ENCODE measurements at places on chromosomes 11 and 22.
A peak's percentile ranks its signal among the peaks of the same experiment; 100 is the strongest.

DNA sequence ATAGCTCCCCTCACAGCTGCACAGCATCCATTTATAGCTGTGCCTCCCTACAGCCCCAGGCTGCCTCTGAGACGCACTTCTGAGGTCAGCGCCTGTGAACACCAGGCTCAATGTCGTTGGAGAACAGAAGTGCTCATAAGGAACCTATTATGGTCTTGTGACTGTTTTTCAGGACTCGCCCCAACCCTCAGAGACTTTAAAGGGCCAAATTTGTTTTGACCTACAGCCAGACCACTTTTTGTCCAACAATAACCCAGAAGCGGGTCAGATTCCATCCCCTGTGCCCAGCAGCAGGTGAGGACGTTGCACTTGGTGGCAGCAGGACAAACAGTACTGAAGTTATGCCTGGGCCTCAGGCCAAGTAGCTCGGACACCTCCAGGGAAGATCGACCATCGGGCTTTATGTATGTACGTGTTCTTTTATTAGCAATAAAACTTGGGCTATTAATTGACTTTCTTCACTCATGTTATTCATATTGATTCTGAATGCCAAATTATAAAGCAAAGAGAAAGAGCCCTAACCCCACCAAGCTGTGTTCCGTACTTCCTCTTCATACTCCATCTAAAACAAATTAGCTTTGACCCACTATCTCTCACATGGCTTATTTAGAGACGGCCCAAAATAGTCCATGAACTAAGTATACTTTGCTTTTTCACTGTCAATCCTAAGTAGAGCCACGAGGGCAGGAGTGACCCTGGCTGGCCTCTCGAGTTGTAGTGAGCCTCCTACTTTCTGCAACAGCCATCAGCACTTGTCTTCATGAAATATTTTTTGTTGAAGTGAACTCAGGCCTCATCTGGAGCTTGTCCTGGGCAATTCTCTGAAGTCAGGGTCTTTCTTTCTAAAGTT lies 92.3 kb upstream of the PAX6 start:
- DNase-seq, result no peak

DNA sequence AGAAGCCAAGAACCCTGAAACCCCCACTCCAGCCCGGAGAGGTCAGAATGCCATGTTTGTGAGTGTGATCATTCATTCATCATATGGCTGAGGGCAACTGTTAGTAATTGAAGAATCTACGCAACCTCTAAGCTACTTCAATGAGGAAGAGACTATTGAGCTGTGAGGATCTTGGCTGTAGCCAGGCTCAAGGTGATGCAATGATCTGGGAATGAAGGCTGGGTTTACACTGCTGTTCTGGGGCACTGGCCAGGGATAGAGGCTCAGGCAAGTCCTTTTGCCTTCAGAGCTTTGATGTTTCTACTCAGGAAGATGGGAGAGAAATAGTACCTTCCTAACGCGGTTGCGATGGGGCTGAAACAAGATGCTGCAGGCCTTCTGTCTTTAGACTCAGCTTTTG lies 12.9 kb downstream of the CRYBB2 start:
- no peak for DNase-seq

DNA sequence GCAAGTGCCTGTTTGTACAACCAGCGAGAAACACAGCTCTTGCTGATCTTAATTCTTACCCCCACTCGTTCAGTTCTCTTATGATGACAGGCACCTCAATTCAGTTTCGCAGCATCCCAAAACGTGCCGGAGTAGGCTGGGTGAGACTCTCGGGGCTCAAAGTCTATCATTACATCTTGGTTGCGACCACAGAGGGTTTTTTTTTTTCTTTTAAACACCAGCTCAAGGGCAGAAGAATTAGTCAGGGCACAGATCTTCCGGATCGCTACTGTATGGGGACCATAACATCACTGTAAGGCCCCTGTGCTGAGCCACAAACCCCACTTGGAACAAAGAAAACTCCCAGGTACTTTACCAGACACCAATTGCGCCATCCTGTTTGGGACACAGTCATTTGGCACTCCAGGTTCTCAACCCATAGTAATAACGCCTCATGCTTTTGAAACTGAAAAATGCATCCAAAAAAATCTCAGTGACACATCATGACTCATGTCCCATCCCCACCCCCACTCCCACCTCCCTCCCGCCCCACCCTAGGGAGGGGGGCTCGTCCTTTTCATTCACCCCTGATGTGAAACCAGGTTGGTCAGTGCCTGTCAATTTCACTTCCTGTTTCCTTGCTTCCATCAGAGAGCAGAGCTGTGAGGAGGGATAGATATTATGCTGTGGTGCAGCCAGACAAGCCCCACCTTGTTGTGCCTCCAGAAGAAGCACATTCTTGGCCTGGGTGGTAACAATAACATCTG lies 41.0 kb upstream of the CD5 start:
- peak; percentile 58 for DNase-seq

DNA sequence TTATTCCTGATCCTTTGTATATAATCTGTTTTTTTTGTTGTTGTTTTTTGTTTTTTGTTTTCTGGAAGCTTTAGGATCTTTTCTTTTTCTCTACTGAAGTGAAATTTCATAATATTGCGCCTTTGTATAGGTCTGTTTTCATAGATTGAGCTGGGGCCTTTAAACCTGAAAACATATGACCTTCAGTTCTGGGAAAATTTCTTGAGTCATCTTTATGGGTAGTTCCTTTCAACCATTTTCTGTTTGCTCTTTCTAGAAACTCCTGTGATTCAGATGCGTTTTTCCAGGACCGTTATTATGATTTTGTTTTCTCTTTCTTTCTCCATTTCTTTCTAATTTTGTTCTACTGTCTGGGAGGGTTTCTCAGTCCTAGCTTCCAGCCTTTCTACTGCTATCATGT lies 43.7 kb downstream of the BSX start:
- DNase-seq, result no peak

GRCh38 chr11:69972351-69972802 lies 105.7 kb upstream of the ANO1 start:
- no peak for DNase-seq

DNA sequence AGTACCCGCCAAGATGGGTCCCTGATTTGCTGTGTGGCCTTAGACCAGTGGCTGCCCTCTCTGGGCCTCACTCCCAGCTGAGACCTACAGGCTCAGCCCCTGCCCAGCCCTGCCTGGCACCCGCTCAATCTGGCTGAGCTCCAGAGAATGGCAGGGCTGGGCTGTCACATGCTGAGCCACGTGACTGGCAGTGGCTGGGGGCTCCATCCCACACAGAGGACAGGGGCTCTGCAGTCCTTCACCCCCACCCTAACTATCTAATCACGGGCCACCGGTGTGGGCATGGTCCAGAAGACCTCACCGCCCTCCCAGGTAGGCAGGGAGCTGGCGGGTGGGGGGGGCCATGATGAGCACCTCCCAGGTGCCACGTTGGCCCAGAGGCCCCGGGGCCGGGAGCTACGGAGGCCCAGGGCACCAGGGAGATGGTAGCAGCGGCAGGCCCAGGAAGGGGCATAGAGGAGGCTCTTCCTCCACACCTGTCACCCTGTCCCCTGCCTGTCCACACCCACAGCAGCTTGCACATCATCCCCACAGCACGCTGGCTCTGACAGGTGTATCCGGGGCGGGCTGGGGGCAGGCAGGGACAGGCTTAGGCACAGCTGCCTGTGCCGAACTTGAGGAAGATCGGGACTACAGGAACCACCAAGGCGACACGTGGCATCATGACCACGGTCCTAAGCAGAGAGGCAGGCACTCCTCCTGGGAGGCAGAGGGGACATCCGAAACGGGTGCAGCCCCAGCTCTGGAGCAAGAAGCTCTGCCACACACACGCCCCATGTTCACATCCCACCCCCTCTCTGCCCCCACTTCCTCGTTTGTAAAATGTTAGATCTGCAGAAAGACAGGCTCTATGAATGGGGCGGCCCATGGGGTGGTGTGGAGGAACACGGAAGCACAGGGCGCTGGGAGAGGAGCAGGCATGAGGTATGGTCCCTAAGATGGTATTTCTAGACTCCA lies 1.5 kb upstream of the ALDH3B1 start:
- no peak for DNase-seq

- no peak for DNase-seq
Observed at GRCh38 chr11:79439886-79440570, 802 bp downstream of the TENM4 start.

DNA sequence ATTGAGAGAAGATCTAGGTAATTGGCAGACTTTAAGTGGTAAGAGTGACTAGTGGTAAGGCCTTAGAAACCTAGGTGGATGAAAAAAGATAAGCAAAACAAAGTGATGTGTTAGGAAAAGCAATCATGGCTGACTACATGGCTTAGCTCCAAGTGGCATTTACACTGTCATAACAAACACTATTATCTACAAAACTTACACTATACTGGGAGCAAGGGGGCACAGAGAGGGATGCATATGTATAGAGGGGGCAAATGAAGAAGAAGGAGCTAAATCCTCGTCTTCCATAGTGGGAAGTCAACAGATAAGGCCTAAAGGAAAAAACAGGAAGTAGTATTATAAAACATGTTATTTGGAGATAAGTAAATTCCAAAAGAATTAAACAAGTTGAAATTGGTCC lies 32.5 kb downstream of the ADORA2A start:
- no peak for DNase-seq

DNA sequence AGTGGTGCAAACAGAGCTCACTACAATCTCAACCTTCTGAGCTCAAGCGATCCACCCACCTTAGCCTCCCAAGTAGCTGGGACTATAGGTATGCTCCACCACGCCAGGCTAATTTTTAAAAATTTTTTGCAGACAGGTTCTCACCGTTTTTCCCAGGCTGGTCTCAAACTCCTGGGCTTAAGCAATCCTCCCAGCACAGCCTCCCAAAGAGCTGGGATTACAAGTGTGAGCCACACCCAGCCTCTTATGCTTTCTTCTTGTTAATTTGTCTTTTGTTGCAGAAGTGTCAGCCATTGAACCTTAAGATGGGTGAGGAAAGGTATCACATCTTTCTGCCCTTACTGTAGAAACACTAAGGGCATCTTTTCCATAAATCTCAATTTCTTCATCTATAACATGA lies 34.9 kb downstream of the DENND5A start:
- DNase-seq, result no peak

DNA sequence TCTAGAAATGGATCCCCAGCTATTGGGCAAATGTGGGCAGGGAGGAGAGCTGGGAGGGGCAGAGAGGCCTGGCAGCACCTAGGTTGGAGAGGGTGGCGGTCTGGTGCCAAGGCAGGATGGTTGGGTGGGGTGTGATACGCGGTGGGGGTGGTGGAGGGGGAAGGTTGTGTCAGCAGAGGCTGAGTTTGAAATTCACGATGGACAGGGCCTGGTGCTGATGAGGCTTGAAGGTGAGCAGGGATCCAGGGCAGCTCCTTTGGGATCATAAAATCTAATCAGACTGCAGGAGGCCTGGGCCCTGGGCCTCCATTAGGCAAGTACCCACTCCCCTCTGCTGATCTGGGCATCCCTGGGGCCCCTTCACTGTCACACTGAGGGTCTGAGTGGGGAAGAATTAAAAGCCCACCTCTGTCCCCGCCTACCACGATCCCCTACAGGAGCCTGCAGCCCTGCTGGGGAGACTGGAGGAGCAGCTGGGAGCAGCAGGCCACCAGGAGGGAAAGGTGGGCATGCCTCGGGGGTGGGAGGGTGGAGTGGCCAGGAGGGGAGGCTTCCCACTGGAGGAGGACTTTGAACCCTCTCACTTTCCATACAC lies 24.0 kb downstream of the IGLL1 start:
- no peak for DNase-seq

DNA sequence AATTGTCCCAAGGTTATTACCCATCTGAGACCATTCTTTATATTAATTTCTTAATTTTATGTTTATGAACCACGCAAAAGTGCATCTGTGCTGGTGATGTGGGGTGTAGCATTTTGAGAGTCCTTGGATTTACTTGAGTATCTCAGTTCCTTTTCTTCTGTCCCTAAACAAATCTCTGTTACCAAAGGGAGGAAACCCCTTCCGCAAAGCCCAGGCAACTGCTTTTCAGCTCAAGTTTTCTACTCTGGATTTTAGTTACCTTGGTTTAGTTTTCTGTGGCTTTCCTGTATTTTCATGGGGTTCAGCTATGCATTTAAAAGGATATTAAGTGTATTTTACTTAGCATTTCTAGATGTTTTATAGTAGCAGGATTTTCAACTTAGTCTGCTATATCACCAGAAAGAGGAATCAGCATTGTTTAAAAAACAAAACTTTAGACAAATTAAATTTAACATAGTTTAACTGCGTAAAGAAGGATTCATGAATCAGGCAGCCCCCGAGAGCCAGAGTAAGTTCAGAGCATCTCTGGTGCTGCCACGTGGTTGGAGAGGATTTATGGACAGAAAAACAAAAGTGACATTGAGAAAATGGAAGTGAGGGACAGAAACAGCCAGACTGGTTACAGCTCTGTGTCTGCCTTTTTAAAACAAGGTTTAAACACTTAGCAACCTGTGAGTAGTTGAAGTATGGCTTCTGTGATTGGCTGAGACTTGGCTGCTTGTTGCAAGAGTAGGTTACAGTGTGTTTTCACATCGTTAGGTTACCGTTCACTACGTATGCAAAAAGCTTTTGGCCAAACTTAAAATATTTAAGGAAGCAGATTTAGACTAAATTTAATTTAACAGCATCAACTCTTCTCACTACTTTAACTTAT lies 9.6 kb downstream of the ADM start:
- peak; percentile 84 for DNase-seq

DNA sequence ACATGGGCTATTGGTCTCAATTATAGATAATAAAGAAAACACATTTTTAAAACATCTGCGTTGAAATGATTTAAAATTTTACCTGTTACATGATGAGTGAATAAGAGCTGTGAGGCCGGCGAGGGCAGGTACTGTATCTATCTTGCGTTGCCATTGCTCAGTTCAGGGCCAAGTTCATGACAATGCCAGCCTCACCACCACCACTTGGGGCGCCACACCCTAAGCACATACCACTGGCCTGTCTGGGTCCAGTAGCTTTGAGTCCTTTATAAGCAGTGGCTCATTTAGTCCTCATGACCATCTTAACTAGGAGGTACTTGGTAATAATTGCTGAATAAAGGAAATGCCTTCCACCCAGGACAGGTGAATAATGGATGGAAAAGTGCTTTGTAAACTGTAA lies 14.5 kb upstream of the MB start:
- peak; percentile 47 for DNase-seq

DNA sequence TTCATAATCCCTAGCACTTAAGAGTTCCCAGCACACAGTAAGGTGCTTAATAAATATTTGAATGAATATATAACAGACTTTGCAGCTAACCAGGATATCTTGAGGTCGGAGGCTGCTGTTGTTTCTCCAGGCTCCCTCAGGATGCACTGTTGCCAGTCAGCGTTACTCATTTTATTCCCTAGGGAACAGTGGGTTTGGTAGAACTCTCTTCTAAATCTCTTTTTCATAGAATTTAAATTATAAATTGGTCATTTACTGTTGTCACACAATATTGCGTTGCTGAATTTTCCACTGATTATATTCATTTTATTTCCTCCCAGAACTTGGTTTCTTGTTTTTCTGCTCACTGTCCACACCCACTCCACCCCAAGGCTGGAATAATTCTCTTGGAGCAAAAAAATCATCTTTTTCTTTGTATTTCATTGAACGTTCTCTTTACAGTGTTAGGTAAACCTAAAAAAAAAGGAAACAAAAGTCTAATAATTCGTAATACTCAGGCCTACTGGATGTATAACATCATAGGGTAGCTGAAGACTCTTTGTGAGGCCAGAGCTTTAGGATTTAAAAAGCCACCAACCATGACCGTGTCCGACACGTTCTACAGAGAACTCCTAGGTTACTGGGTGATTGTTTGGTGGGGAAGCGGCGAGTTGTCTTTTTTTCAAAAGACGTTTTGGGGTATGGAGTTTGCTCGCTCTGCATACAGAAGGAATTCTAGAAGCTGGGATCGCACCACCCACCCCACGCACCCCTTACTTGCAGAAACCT lies 766 bp upstream of the CAPRIN1 start:
- DNase-seq, result no peak

Measured in A172 (cell line).